ENCODE measurements at places on chromosomes 1 and 21.

- DNase-seq, result no peak
These were observed 249.2 kb downstream of the NCAM2 start for GRCh38 chr21:21247424-21247823.

DNA sequence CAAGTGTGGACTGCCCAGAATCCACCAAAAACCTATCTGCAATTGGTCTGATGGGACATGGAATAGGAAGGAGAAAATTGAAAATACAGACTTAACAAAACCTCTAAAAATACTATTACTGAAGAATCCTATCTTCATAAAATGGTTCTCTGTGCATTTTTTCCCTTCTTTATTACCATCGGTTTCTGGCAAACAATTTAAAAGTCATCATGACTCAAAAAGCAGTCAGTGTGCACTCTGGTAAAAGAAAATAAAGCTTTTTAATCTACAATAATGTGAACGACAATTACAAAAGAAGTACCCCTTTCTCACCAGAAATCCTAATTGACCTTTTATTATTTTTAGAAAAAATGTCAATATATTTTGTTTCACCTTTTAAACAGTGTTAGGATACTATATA, 186.3 kb downstream of the TPR start:
- DNase-seq, result no peak

DNA sequence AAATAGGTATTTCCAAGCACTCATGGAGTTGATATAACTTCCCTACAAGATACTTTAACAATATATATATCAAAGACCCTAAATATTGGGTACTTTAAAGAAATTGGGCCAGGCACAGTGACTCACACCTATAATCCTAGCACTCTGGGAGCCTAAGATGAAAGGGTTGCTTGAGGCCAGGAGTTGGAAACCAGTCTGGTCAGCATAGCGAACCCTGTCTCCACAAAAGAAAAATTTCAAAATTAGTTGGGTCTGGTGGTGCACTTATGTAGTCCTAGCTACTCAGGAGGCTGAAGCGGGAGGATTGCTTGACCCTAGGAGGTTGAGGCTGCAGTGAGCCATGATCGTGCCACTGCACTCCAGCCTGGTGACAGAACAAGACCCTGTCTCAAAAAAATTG, 393.9 kb upstream of the DEPDC1 start:
- DNase-seq, result no peak

DNA sequence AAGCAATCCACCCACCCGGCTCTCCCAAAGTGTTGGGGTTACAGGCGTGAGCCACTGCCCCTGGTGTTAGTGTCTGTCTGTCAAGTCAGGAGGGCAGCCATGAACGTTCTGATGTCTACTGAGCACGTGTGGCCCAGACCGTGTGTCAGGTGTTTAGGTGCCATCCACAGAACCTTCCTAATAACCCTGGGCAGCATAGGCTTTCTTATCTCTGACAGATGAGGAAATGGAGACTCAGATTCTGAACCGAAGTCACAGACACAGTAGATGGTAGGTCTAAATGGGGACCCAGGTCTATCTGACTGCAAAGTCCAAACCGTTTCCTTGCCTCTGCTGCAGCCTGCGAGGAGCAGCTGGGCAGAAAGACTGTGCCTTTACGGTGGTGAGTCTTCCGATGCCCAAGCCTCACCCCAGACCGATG, 622 bp upstream of the IL6R start:
- no peak for DNase-seq

- DNase-seq, result no peak
These were observed 5.8 kb downstream of the PCNX2 start for GRCh38 chr1:233289676-233290075.
